CD4-positive, alpha-beta memory T cell (primary cell): ENCODE measurements at places on chromosomes 2 and 18.

DNA sequence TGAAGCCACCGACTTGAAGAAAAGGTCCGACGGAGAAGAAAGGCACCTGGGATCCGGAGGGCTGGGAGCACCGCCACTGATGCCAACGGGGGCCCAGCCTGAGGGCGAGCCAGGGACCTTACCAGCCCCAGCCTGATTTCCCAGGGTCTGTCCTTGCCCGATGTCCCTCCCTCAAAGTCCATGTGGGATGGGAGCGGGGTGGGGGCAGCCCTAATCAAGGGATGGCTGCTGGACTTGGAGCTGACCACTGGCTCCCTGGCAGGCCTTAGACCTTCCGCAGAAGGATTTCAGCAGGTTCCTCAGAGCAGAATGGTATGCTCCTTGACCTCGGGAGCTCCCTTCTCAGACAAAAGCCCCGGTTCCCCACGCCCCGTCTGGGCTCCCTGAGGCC lies 99.6 kb downstream of the ZFP36L2 start:
- no peak for DNase-seq

GRCh38 chr2:205770577-205770976 lies 88.3 kb downstream of the NRP2 start:
- DNase-seq: no peak

DNA sequence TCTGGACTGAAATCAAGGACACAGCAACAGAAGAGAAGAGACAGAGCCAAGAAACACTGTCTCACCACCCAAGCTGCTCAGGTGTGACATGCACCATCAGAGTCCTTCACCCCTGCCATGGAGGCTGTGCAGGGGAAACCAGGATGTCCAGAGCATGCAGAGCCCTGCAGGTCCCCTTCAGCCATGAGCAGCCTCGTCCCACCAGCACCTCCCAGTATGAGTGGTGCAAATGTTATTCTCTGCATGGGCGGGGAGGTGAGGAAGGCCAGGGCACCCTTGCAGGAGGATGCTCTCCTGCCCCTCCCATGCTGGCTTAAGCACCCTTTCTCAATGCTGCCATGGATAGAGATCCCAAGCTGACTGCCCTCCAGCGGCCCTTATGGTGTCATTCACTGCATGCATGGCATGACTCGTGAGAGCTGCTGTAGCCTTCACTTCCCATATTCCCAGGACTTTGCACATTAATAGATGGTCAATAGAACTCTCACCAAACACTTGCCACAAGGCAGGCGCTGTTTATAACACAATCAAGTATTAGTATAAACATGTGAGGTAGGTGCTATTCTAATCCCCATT lies 171.0 kb downstream of the ANAPC1 start:
- DNase-seq: no peak

DNA sequence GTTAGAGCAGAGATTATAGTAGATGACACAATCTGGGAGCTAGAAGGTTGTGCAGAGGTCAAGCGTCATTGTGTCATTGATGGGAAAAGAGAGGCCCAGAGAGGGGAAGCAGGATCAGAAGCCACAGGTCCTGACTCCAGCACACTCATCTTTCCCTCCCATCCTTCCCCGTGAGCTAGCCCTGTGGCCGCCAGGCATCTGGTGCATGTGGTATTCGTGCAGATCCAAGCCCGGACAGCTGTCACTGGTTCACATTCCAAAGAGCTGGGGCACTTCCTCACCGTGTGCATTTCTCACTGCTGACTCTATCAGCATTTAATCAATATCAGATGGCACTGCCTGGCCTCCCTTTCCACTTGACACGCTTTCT lies 94.1 kb upstream of the THOC1 start:
- no peak for DNase-seq

DNA sequence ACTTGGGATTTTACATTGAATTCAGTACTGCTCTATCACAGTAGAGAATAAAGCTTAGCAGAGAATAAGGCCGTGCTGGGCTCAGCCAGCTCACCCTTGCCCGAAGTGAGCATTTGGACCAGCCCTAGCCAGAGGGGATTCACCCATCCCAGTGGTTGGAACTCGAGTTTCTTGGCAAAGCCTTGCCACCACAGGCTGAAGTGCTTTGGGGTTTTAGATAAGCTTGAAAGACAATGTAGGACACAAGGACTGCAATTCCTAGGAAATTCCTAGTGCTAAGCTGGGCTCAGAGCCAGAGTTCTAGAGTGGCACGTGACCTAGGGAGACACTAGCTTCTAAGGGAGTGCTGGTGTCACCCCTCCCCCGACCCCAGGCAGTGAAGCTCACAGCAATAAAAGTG lies 28.0 kb downstream of the SERPINB11 start:
- no peak for DNase-seq

GRCh38 chr2:118982039-118982438 lies 40.0 kb downstream of the MARCO start:
- DNase-seq: no peak

DNA sequence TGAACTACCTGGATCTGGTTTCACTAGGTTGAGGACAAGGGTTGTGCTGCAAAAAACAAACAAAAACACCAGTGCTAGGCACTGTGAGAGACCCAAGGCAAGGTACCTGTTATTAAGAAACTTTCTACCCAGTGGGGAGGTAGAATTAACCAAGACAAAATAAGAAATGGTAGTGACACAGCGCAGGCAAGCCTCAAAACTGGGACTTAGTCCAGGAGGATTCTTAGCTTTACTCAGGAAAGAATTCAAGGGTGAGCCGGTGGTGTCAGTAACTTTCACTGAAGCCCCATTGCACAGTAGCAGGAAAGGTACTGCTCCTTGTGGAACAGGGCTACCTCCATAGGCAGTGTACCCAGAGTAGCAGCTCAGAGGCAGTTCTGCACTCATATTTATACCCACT lies 131.6 kb downstream of the SCG2 start:
- no peak for DNase-seq

GRCh38 chr2:118290411-118291250 lies 202.4 kb downstream of the INSIG2 start:
- DNase-seq: no peak

GRCh38 chr2:161283926-161284325 lies 24.3 kb upstream of the PSMD14 start:
- no peak for DNase-seq

DNA sequence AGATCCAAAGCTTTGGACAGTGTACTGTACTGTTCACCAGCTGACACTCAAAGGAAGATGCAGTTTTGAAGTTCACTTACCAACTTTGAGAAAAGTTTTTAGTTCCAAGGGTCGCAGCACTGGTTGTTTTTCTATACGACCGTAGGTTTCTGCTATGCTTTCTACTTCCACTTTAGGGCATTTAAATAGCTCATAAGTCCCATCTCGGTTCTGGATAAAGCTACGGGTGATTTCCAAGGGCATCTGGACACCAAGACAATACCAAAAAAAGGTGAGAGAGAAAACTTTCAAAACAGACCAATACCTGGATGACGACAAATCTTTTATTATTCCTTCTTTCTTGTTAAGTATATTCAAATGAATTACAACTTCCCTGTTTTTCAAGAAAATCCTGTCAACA lies 30.3 kb downstream of the C2orf42 start:
- DNase-seq: no peak

GRCh38 chr2:6177811-6178210 lies 485.6 kb downstream of the SOX11 start:
- DNase-seq: no peak

DNA sequence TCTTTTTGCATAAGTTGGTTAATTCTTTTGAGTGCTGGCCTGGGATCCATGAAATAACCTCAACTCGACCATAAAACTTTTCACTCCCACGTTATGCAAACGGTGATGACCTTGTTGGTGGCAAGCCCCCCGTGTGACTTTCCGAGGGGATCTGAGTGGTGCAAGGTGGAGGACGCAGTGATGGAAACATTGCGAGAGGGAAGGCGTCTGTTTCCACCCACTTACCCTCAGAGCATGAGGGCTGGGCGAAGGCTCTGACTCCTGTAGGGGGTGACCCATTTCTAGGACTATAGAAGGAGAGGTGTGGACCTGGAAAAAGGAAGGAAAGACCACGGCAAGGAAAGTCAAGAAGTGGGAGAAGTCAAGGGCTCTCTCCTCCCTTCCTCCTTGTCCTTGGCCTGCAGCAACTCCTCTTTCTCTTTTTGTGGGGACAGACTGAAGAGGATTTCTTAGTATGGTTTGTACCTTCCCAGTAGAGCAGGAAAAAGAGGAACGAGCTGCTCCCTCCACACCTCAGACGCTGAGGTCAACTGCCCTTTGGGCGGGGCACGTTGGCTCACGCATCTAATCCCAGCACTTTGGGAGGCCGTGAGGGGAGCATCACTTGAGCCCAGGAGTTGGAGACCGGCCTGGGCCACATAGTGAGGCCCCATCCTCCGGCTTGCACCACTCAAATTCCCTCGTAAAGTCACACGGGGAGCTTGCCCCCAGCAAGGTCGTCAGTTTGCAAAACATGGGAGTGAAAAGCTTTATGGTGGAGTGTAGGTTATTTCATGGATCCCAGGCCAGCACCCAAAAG lies 15.5 kb upstream of the CD8A start:
- no peak for DNase-seq

DNA sequence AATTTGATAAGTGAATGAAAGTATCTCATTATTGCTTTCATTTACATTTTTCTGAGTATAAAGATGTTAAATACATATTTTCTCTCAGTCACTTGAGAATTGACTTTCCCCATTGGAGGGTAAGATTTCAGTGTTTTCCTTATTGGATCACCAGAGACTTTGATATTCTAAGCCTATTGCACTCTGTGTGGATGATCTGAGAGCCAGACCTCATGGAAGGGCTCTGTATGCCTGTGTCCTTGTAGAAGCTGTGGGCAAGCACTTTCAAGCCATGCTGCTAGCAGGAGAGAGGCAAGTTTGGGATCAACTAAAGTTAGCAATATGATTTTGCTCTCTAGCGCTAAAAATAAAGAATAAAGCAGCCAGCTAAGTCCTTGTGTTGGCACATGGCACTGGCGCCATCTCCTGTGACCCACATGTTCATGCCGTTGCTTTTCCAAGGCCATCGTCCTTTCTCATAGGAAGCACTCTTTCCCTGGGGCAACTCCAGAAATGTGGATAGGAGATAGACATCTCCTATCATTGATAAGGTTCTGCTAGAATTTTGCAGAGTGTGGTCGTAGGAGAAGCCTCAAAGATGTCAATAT lies 72.6 kb downstream of the AOX1 start:
- no peak for DNase-seq

DNA sequence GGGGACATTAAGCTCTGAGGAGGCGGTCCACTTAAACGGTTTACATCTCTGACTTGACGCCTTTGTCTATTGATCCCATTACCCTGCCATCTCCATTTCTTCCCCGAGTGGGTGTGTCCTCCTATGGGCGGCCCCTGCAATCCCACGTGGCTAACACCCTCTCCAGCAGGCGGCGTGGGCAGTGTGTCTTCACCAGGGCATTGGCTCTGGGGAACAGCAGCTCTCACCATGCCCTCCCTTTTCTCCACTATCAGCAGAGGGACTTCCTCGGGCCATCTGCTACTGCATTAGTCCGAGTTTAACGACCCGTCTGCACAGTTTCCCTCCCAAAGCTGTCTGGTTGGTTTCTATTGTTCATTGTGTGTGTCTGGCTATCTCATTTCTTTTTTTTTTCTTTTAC lies 511.9 kb upstream of the NRP2 start:
- no peak for DNase-seq

DNA sequence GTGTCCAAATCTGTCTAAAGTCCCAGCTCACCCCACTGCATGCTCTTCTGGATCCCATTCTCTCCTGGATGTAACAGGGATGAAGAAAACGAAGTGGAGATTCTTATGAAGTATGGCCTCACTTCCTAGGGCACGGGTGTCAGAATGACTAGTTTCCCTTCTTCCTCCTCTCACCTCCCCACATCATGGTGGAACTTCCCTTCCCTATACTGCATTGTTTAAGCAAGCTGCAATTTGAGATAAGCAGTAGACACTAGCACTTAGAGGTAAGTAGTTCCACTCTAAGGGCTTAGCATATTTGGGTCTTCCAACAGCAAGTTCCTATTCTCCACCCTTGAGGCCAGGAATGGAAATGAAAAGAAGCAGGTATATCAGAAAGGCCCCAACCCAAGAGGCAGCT lies 29.7 kb downstream of the SLC4A5 start:
- no peak for DNase-seq

DNA sequence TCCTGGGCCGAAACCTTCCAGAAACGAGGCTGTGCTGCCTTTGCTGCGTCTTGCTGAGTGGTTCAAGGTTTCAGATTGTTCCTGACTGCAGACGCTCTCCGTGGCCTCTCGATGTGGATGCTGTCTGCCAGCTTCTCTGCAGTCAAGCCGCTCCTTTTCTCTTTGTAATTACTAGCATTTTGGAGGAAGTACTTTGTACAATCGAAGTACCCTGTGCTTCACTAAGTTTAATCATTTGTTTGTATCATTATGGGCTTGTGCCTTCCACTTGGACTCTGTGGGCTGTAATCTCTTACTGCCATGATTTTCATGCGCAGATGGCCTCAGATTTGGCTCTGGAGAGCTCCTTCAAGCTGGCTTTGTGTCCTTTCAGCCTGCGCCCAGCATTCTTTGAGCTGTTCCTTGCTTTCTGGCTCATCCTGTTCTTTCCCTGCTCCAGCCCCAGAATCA lies 49.3 kb downstream of the TRAF3IP1 start:
- no peak for DNase-seq

- DNase-seq: no peak
Measured at GRCh38 chr2:162330881-162331280, 12.4 kb upstream of the IFIH1 start.

DNA sequence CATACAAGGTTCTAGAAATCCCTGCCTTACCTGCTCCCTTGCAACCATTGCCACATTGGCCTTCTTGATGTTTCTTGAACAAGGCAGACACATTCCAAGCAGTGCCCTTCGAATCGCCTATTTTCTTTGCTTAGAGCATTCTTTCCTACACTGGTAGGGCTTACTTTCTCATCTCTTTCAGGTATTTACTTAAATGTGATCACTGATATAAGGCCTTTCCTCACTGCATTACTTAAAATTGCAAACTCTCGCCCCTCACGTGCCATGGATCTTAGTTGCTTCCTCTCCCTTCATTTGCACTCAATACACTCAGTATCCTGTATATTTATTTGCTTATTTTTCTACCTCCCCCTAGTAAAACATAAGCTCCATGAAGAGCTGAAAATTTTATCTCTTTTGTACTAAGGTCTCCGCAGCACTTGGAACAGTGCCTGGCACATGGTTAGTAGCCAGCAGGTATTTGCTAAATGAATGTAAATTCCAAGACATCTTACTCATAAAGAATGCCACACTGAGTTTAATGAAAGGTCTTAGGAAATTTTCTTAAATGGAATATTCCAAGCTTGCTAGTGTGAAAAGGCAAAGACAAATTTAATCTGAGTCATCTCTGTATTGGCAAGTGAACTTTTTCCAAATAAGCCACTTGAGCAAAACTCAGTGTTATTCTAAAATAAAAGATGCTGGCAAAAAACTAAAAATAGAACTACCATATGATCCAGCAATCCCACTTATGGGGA lies 42.4 kb upstream of the FIGN start:
- DNase-seq: no peak
